ENCODE measurements at places on chromosomes 4 and X.

DNA sequence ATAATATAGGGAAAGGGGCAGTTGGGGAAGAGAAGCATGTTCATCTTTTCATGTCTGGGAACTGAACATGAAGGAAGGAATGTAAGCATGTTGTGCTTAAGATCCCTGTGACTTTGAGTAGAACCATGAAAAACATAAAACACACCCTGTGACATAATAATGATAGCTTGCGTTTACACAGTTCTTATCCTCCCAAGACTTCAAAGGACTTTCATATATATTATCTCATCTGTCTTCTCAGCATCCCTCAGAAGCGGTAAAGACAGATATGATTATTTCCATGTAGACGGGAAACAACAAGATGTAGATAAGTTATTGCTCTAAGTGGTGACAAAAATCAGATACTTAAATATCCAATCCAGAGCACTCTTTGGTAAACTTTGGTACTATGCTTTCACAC is 3.3 kb upstream of the SH3RF1 start:
- DNase-seq, result no peak

DNA sequence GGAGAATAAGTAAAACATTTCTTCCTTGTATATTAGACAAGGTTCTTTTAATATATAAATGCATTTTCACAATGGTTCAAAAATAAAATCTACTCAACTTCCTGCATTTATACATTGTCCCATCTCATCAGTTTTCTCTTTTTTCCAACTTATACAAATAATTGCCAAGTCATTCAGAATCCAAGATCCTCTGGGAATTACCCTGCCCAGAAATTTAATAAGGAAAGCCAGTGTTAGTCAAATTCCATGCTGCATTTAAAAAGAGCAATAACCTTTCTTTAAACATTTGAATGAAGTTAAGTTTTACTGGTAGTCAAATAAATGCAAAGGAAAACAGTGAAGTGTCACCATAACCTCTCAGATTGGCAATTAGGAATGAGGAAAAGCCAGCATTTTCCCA is 357.9 kb downstream of the PPP3CA start:
- no peak for DNase-seq

DNA sequence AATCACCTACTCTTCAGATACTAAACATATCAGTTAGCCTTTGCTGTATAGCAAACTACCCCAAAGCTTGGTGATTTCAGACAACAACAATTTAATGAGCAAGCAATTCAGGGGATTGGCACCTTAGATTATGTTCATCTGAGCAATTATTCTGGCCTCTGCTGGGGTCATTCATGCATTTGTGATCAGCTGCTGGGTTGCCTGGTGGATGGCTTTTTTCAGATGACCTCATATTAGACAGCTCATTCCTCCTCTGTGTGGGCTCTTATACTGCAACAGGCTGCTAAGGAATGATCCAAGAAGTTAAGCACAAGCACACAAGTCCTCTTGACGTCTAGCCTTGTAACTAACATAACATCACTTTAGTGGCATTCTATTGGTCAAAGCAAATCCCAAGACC is 153.0 kb upstream of the PPP1R2C start:
- no peak for DNase-seq

- DNase-seq, result no peak
These were observed at the start of gene LRCH2 for GRCh38 chrX:115233497-115234455. TSS of gene LRCH2 (minus strand) at chrX:115234096. CDS start at chrX:115234041, 55 bp downstream.

DNA sequence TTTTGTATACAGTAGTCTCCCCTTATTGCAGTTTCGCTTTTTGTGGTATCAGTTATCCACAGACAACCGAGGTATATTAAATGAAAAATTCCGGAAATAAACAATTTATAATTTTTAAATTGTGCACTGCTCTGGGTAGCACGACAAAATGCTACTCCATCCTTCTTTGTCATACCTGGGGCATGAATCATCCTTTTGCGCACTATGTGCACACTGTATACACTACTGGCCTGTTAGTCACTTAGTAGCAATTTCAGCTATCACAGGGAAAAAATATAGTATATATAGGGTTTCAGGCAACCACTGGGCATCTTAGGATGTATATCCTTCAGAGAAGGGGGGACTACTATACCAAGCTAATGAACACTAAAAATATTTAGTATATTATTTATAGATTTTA is 198.8 kb upstream of the FAT4 start:
- no peak for DNase-seq

Data from vagina (tissue), 2 donors.